GM20000 (cell line): ENCODE measurements at places on chromosomes 5 and 9.

GRCh38 chr9:69264526-69264925, 60.5 kb upstream of the ENTREP1 start:
- no peak for DNase-seq

DNA sequence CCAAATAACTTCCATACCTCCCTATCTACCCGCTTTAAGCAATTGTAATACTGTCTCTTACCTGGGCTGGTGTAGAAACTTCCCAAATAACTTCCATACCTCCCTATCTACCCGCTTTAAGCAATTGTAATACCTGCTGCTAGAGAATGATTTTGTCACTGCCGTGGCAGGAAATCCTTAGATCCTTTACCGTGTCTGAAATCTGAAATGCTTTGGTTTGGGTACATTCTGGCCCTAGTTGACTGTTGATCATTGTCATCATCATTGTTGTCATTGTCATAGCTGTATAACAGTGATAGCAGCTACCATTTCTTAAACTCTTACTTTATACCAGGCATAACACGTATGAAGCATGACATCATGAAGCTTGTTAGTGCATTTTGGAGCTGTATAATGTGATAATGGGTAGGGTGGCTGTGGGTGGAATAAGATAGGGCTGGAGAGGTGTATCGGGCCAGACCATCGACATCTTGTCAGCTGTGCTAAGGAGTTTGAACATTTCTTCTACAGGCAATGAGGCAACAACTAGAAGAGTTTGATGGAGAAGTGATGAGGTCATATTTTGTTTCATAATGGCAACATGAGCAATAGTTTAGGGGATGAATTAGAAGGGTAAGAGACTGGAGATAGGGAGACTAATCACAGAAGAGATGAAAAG, 15.7 kb downstream of the PIP5K1B start:
- no peak for DNase-seq

DNA sequence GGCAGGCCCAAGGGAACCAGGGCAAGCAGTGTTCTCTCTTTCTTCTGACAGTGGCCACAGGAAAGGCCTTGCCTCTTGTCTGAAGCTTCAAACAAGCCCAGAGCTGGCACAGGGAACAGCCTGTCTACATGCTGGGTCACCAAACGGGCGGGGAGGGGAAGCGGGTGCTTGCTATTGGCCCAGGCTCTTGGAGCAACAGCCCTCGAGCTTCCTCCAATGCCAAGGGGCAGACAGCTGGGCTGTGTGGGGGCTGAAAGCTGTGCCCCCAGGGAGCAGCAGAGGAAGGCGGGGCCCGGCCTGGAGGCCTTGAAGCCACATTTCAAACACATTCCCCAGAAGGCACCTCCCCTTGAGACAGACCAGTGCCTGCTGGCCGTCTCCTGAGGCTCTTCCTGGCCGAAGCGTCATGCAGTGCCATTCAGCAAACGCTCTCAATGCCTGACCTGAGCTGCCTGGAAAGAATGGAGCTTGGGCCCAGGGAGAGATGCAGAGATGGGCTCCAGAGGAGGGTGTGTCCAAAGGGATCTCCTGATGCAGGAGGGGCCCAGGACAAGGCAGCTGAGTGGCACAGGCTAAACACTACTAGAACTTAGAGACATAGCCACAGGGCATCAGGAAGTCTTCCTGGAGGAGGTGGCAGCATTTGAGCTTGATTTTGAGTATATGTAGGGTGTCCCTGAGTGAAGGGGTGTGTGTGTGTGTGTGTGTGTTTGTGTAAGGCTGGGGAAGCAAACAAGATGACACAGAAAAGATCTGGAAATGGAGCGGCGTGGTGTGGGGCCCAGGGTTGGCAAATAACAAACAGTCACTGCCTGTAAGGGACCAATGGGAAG, 2.5 kb downstream of the FIBCD1 start:
- DNase-seq = no peak

- no peak for DNase-seq
These were observed 63.6 kb downstream of the SNX18 start for GRCh38 chr5:54580997-54581811.

DNA sequence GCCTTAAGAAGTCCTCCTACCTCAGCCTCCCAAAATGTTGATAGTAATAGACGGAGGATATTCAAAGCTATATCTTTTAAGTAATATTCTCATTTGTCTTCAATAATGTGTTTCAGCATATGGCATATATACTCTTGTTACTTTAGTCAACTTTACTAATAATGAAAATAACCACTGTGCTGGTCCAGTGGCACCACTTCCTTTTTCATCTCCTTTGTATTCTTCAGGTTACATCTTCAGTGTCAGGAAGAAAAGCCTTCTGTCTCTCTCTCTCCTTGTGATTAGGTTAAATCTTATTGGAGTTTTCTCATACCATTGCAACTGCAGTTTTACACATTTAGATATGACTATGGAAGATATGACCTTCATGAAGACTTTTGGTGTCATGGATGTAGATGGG, 31.3 kb downstream of the PARP8 start:
- no peak for DNase-seq

GRCh38 chr5:91180506-91180905, 202.6 kb downstream of the ARRDC3 start:
- no peak for DNase-seq

GRCh38 chr5:154749491-154749890, 5.7 kb upstream of the LARP1 start:
- no peak for DNase-seq

DNA sequence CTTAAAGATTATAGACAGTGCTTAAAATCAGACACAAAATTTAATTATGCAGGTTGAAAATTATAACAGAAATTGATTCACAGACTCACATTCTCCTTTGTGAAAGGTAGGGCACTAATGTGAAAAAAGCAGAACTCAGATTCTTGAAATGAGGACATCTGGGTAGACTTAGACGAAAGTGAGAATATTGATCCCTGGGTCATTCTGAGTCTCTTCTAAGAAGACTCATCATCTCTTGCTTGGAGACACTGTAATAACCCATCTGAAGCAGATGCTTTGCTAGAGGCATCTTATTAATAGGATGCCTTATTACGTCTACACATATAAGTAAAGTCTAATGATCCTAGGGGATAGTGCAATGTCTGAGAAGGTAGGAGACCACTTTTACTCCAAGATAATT, 274.4 kb downstream of the HINT1 start:
- no peak for DNase-seq

GRCh38 chr5:138467711-138468132, 2.4 kb downstream of the EGR1 start:
- DNase-seq = no peak

DNA sequence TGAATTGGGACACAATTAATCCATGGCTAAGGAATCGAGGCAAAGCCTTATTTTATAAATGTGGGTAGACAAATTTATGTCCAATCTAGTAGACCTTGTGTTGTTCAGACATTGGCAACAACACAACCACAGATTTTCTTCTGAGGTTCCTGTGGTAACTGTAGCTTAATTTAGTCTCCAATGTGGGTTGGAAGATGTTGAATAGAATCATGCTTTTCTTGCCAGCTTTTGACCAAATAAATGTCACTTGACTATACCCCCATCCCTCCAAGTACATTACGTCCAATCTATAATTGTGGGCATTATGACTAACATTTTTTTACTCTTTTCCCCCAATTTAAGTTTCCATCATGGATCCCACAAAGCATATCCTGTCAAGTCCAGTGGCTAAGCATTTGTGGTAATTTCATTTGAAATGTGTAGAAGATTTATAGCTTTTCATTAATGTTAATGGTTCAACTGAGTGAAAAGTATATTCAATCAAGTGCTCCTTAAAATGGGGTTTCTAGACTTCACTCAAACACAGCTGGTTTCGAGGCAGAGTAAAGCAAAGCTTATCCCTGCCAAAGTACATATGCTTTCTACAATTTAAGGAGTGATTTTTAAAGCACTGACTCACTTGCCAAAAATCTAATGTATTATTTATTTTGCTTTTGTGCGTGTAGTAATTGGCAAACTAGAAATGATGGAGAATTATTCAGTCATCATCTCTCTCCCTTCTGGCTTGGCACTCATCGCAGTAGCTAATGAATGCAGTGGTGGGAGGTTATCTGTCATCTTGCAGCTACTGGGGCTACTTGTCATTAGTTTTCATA, 141.8 kb downstream of the FAM174A start:
- DNase-seq = no peak

DNA sequence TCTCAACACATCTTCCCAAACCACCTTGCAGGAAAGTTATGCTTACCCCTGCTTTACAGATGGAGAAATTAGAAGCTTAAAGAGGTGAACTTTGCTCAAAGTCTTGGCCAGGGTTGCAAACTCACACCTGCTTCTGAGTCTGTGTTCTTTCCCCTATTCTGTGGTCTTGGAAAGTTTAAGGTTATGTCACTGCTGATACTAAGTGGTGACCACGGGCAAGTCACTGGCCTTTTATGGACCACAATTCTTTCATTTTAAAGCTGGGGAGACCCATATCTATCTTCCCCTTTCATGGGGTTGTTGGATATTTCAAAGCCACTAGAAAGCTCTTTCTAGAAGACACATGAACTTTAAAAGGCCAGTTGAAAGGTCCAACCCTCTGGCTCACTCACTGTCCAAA, 95.4 kb upstream of the KLF4 start:
- no peak for DNase-seq

DNA sequence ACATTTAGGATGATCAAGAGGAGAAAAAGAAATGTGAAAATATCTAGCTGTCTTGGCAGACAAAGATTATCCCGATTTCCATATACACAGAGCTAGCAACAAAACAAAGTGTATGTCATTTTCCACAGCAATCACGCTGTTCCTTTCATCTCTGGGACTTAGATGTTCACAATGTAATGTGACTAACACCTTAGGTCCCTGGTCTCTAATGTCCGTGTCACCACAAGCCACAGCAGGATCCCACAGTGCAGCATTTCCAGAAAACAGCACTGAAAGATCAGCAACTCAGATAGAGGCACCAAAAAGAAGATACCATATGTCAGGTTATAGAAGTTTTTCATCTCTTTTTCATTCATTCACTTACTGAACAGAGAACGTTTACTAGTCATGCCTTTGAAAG, 118.0 kb upstream of the TNPO1 start:
- no peak for DNase-seq

GRCh38 chr9:134489621-134490408, 151.8 kb upstream of the COL5A1 start:
- no peak for DNase-seq

GRCh38 chr5:134846641-134846960, 833 bp downstream of the C5orf24 start:
- peak; percentile 21 for DNase-seq

- DNase-seq = peak; percentile 79
These were observed 11.3 kb downstream of the RGS14 start for GRCh38 chr5:177368869-177369644.

- DNase-seq = no peak
These were observed 25.6 kb downstream of the RASGRF2 start for GRCh38 chr5:80985600-80986228.

- DNase-seq = no peak
These were observed 62.8 kb downstream of the MAP1B start for GRCh38 chr5:72170101-72170500.

GRCh38 chr5:30156156-30156555, 1037.3 kb upstream of the CDH6 start:
- DNase-seq = no peak

DNA sequence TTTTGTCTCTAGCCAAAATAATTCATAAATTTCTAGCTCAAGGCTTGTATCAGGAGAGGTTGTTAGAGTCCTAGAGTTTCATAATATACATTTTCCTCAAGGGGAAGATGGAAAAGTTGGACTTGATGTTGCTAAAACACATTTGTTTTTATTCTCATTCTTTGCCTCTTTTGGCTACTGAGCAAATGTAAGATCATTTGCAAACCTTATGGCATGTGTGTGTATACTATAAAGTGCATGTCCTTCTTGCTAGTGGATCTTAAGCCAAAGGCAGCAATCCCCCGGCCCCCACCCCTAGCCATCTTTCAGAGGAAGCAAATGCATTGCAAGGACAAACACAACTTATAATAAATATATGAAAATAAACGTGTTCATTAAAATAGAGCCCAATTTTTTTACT, 43.0 kb downstream of the ADAMTSL1 start:
- no peak for DNase-seq

DNA sequence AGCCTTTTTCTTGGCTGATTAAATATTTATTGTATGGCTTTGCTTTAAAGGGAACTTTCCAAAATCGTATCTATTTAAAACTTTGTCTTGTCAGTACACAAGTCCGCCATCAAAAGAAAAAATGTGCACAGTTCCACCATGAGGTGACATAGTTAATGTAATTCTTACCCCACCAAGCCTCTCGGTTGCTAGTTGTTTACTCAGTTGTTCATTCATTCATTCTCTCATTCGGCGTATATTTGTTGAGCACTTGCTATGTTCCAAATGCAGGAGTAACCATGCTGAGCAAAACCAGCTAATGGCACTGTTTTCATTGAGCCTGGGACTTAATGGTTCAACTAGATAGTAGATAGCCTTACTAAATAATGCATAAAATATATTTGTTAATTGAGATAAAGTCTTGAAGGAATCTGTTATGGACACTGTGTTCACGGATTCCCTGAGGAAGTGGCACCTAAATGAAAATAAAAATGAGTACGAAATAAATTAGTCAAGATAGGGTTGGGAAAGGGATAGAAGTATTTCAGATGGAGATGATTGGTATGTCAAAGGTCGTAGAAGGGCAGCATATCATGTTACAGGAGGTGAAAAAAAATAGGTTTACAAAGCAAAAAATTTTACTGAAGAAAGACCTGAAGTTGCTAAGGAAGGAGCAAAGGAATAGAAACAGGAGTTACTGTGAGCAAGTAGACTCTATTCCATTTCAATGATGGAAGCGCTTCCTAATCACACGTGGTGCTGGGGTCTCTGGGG, 1.5 kb downstream of the DCAF10 start:
- no peak for DNase-seq

- no peak for DNase-seq
These were observed 151.1 kb upstream of the HAPLN1 start for GRCh38 chr5:83871533-83872395.

- DNase-seq = no peak
These were observed 118.1 kb downstream of the NUDT12 start for GRCh38 chr5:103444333-103445038.

DNA sequence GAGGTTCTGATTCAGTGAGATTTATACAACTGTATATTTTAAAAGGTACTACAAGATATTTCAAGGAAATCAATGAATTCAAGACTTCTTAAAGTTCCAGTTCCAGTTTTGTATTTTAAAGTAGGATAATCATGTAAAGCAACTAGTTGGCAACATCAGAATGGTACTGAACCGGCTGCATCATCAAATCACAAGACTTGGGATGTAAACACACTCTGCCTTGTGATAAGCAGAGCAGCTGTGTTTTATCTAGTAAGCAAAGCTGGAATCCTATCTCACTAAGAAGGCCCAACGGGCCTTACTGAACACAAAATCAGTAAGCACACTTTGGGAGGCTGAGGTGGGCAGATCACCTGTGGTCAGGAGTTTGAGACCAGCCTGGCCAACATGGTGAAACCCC, 327.2 kb upstream of the NREP start:
- no peak for DNase-seq

DNA sequence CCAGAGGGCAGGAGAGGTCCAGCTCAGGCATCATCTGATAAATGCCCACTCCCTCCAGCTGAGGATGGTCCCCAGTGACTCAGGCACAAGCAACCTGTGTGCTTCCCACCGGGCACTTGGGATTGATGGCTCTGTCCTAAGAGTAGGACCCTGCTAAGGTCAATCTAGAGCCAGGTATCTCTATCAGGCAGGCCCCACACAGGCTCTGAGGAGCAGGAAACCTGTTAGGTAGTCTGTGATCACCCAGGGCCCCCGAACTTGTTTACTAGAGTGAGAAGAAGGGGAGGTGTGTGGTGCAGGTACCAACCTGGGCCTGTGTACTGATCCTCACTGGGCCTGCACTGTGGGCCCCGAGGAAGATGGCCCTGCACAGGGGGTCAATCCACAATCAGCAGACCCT, 119.6 kb upstream of the FSTL4 start:
- DNase-seq = no peak

GRCh38 chr9:69036309-69036708, 757 bp downstream of the FXN start:
- DNase-seq = peak; percentile 56
